ENCODE measurements at places on chromosomes 5 and 9.

GRCh38 chr5:126120939-126121338 lies 302.3 kb upstream of the GRAMD2B start:
- no peak for DNase-seq

DNA sequence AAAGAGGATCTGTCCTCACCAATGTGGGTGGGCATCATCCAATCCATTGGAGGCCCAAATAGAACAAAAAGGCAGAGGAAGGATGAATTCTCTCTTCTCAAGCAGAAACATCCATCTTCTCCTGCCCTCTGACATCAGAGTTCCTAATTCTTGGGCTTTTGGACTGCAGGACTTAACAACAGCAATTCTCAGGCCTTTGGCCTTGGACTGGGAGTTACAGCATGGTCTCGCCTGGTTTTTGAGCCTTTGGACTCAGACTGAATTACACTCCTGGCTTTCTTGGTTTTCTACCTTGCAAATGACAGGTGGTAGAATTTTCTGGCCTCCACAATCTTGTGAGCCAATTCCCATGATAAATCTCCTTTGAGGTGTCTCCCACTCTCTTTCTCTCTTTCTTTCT lies 60.5 kb upstream of the CD180 start:
- DNase-seq, result no peak

DNA sequence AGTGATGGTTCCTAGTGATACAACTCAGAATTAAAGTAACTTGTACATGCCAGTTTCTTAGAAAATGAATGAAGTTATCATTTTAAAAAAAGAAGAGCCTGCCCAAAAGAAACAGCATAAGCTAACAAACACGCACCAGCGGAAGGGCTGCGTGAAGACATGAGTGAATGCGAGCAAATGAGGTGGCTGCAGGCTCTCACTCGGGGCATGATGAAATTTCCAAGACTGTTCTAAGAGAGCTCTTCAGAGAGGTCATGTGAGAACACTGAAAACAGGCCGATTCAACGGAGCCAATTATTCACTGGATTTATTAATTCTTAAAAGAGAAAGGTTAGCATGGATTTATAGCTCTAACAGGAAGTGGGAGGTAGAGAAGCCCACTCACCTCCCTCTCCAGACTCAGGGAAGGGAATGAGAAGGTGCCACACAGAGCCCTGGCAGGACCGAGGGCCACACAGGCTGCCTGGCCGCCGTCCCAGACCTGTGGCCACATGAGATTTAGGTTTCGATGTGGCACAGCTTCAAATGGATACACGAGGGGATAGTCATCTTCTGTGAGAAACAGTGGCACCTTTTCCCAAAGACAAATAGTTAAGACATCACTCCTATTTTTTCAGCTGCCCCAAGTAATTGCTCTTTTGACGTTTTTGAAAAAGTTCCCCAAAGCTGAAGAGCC lies 55.5 kb downstream of the HABP4 start:
- DNase-seq, result no peak

GRCh38 chr9:33447799-33448553 lies 583 bp upstream of the AQP3 start:
- DNase-seq, result no peak
